ENCODE measurements at places on chromosomes 5 and 9. TPM values are rescaled to one million over a fixed set of nuclear protein-coding genes. Genes with fewer than 3 reads are reported as not detected.

- DNase-seq = no peak
- no peaks in the 10 kb centered on the region for H3K27me3 ChIP-seq
- H3K4me1 ChIP-seq = peaks cover 4% of the 10 kb centered on the region
- no peaks in the 10 kb centered on the region for H3K36me3 ChIP-seq
- no peak overlapping the region for H3K27ac ChIP-seq
These were observed 109.2 kb downstream of the RAPGEF6 start for GRCh38 chr5:131525805-131526204.

Gene SLC36A2
- total RNA-seq = not detected

GRCh38 chr9:24776226-24776625 is 230.5 kb upstream of the IZUMO3 start:
- H3K4me1 ChIP-seq = no peaks in the 10 kb centered on the region
- DNase-seq = no peak
- no peak overlapping the region for H3K4me3 ChIP-seq
- no peaks in the 10 kb centered on the region for H3K36me3 ChIP-seq
- H3K27ac ChIP-seq = no peak overlapping the region

- H3K4me3 ChIP-seq = no peak overlapping the region
- H3K27ac ChIP-seq = no peak overlapping the region
- no peaks in the 10 kb centered on the region for H3K27me3 ChIP-seq
- H3K4me1 ChIP-seq = peaks cover 3% of the 10 kb centered on the region
- peak; percentile 44 for DNase-seq
These were observed 111.3 kb upstream of the ADRA1B start for GRCh38 chr5:159805021-159805420.

DNA sequence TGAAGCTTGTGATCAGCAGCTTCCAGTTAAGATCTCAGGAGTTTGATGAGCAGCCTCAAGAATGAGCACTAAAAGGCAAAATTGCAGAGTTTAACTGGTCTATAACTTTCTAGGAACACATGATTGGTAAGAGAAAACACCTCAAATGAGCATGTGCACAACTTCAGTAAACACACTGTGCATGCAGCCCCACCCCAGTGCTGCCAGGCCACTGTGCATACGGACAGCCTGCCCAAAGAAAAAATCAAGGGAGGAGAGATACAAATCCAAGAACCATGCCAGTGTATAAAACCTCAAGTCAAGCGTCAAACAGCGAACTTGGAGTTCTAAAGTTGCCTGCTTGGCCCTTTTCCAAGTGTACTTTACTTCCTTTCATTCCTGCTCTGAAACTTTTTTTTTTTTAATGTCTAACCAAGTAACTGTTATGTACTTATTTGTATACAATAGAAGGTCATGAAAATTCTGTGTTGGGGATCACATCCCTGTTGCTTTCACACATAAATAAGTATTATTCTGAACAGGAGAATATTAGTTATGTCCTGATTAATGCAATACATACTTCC is 125.6 kb upstream of the TSLP start:
- no peak overlapping the region for H3K27ac ChIP-seq
- H3K27me3 ChIP-seq = no peaks in the 10 kb centered on the region
- DNase-seq = no peak

- DNase-seq = peak; percentile 11
- H3K36me3 ChIP-seq = no peaks in the 10 kb centered on the region
- no peak overlapping the region for H3K4me3 ChIP-seq
These were observed 300.8 kb upstream of the PANK3 start for GRCh38 chr5:168879929-168880328.

GRCh38 chr9:80326105-80326504 is 754.3 kb downstream of the TLE4 start:
- no peaks in the 10 kb centered on the region for H3K4me1 ChIP-seq
- no peak overlapping the region for H3K4me3 ChIP-seq
- DNase-seq = no peak

DNA sequence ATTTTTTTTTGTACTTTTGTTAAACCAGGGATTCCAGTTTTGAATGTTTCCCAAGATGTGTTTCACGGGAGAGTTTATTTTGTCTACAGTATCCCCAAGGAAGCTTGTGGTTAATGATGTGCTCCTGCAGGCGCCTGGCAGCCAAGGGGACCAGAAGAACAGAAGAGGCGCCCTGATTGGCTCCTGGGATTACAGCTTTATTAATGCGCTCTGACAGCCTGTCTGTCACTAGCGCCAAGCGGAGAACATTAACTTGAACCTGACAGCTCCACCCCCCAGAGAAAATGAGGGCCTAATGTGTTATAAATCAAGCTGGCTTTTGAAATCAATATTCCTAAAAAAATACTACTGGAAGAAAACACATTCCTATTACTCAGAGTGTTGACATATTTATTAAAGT is 5.0 kb upstream of the FBXL7 start:
- H3K27me3 ChIP-seq = no peaks in the 10 kb centered on the region
- H3K4me1 ChIP-seq = no peaks in the 10 kb centered on the region
- H3K4me3 ChIP-seq = no peak overlapping the region
- no peak overlapping the region for H3K27ac ChIP-seq
- H3K36me3 ChIP-seq = no peaks in the 10 kb centered on the region

DNA sequence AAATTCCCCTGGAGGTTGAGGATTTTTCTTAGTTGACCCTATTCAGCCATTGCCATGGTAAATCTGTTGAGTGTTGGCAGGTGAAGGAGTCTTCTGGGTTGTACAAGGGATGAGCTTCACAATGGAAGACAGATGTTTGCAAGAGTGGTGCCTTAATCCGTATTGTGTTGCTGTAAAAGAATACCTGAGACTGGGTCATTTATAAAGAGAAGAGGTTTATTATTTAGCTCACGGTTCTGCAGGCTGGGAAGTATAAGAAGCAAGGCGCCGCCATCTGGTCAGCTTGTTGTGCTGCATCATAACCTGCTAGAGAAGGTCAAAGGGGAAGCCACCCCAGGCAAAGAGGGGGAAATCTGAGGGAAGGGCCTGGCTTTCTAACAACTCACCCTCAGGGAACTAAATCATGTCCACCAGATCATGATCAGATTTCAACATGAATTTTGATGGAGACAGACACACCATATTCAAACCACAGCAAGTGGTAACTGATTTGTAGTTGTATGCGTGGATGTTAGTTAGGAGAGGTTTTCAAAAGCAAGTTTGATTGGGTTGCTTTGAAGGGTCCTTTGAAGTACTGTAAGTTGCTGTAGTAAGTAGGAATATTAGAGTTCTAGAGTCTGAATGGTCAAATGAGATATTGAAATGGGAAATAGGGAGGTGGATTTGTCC is 2.5 kb downstream of the TNPO1 start:
- no peak overlapping the region for H3K4me3 ChIP-seq
- no peaks in the 10 kb centered on the region for H3K36me3 ChIP-seq
- H3K4me1 ChIP-seq = peaks cover 7% of the 10 kb centered on the region
- DNase-seq = peak; percentile 60

- DNase-seq = no peak
- peaks cover 9% of the 10 kb centered on the region for H3K4me1 ChIP-seq
- peaks cover 65% of the 10 kb centered on the region for H3K36me3 ChIP-seq
- H3K27ac ChIP-seq = no peak overlapping the region
These were observed 13.9 kb downstream of the GTF3C5 start for GRCh38 chr9:133044661-133045060.

DNA sequence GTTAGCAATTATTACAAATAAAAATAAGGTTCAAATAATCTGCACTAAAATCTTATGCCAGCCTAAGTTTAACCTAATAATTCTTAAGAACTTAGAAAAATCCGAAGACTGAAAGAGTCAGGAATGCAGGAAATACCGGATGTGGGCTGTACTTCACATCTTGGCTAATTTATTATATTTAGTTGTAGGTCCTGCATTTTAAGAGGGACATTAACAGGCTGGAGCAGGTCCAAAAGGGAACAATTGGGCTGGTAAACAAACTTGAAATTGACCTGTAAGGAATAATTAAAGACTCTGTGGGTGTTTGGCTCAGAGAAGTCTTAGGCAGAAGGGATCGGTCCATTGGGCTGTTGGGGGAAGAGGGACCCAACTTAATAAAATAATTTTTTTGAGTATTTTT is 18.4 kb downstream of the GLRA1 start:
- H3K36me3 ChIP-seq = no peaks in the 10 kb centered on the region
- no peaks in the 10 kb centered on the region for H3K27me3 ChIP-seq
- DNase-seq = no peak

DNA sequence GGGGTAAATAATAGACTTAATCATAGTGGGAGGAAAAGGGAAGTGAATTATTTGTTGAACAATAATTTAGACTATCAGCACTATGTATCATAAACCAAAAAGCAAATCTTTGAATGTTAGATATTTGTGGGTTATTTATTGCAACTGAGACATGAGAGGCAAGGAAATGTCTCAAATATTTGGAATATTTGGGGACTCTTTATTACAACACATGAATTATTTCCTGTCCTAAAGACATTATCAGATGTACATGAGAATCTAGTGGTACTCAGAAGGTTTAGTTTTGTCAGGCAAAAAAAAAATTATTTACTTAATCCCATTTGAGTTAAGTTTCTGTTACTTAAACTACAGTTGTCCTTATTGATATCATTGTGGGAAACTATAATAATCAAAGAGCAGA is 91.1 kb downstream of the TLR4 start:
- no peaks in the 10 kb centered on the region for H3K4me1 ChIP-seq
- no peak overlapping the region for H3K27ac ChIP-seq
- H3K36me3 ChIP-seq = no peaks in the 10 kb centered on the region
- DNase-seq = no peak
- H3K4me3 ChIP-seq = no peak overlapping the region

- no peak overlapping the region for H3K27ac ChIP-seq
- no peak overlapping the region for H3K4me3 ChIP-seq
- H3K36me3 ChIP-seq = peaks cover 4% of the 10 kb centered on the region
- DNase-seq = no peak
- no peaks in the 10 kb centered on the region for H3K4me1 ChIP-seq
These were observed 58.0 kb downstream of the LOX start for GRCh38 chr5:122019919-122020590.

- H3K4me1 ChIP-seq = no peaks in the 10 kb centered on the region
- H3K27ac ChIP-seq = no peak overlapping the region
- no peaks in the 10 kb centered on the region for H3K36me3 ChIP-seq
These were observed 189.2 kb downstream of the FSTL4 start for GRCh38 chr5:133423011-133423617.

- no peaks in the 10 kb centered on the region for H3K36me3 ChIP-seq
- H3K27me3 ChIP-seq = no peaks in the 10 kb centered on the region
- DNase-seq = no peak
These were observed 16.6 kb downstream of the F2R start for GRCh38 chr5:76732405-76733048.

GRCh38 chr5:59099270-59099994 is 516.6 kb downstream of the RAB3C start:
- no peak overlapping the region for H3K27ac ChIP-seq
- DNase-seq = no peak
- no peaks in the 10 kb centered on the region for H3K36me3 ChIP-seq

GRCh38 chr5:146306838-146307237 is 31.8 kb upstream of the POU4F3 start:
- H3K27ac ChIP-seq = no peak overlapping the region
- H3K4me3 ChIP-seq = no peak overlapping the region
- no peaks in the 10 kb centered on the region for H3K4me1 ChIP-seq
- H3K27me3 ChIP-seq = no peaks in the 10 kb centered on the region
- no peaks in the 10 kb centered on the region for H3K36me3 ChIP-seq
- DNase-seq = no peak

DNA sequence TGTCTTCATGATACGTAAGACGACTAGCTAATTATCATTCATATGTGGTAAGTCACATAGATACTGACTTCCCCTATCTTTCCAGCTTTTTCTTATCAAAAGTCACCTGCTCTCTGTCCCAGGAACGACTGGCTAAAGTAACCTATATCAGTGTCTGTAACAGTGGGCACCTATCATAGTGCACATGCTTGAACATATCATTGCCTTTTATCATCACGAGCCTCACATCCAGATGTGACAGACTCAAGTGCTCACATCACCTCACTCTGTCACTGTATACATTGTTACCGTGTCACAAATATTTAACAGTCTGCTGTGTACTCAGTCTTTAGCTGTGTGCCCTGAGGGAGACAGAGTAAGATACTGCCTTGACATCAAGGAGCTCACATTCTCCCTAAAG is 125.4 kb upstream of the CCDC152 start:
- H3K27me3 ChIP-seq = no peaks in the 10 kb centered on the region
- no peak overlapping the region for H3K4me3 ChIP-seq
- DNase-seq = no peak
- H3K36me3 ChIP-seq = no peaks in the 10 kb centered on the region
- H3K4me1 ChIP-seq = peaks cover 5% of the 10 kb centered on the region

Gene PAX5
- total RNA-seq = 0.22 TPM
